ENCODE measurements at places on chromosomes 2 and 18. TPM values are rescaled to one million over a fixed set of nuclear protein-coding genes. Genes with fewer than 3 reads are reported as not detected.

- H3K4me3 ChIP-seq: peak overlapping the region; percentile 43
- H3K36me3 ChIP-seq: no peaks in the 10 kb centered on the region
- DNase-seq: no peak
- no peaks in the 10 kb centered on the region for H3K27me3 ChIP-seq
- H3K4me1 ChIP-seq: no peaks in the 10 kb centered on the region
These were observed 638 bp downstream of the ZNF521 start for GRCh38 chr18:25351280-25351775.

- no peak for DNase-seq
- no peaks in the 10 kb centered on the region for H3K4me1 ChIP-seq
- no peak overlapping the region for H3K27ac ChIP-seq
These were observed 65.9 kb downstream of the AP1S3 start for GRCh38 chr2:223771475-223771874.

GRCh38 chr2:9251154-9252001, 44.8 kb downstream of the ASAP2 start:
- H3K4me1 ChIP-seq: no peaks in the 10 kb centered on the region
- no peak overlapping the region for H3K27ac ChIP-seq
- H3K36me3 ChIP-seq: no peaks in the 10 kb centered on the region
- H3K27me3 ChIP-seq: no peaks in the 10 kb centered on the region
- no peak overlapping the region for H3K4me3 ChIP-seq
- DNase-seq: peak; percentile 34

DNA sequence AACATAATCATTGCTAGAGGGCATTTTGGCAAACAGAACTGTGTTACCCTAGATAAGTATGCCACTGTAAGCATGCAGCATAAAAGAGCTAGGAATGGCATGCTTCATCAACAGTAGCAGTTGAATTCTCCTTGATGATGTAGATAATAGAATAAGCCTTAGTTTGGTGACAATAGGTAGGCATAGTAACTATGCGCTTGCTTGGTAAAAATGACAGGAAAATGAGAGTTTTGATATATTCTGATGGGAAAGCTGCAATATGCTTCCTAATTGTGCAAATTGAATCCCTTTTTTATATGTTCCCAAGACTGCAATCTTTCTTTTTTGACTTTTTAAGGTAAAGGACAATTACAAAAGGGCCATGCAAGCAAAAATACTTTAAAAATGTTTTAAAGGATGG, 930.9 kb upstream of the FAM98A start:
- no peaks in the 10 kb centered on the region for H3K27me3 ChIP-seq
- no peak for DNase-seq
- H3K36me3 ChIP-seq: no peaks in the 10 kb centered on the region
- H3K4me3 ChIP-seq: no peak overlapping the region
- no peak overlapping the region for H3K27ac ChIP-seq

DNA sequence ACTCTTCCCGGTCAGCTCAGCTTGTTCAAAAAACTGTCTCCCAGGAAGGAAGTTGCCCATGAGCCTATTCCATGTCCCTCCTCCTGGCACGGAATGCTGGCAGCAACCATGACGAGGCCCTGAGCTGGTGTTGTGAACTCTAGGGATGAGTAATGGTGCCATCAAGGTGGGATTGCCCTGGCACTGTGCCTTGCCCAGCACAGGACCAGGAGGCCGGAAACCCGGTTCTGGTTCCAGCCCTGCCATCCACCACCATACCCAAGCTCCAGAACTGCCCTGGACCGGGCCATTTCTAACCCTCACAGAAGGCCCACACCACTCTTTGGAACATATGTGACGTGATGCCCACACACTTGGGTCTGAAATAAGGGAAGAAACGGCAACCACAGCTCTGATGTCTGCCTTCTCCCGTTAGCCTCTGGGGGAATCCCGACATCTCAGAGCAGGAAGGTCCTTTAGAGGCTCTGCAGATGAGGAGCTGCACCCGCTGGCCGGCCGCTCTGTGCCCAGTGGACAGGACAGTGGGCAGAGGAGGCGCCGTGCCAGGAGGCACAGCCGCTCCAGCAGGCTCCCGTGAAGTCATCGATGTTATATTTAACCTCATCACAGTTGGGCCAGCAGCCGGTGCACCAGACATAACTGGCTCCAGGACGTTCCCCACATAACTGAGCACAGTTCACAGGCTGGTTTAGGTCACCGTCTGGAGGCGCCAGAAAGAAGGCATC, 462.1 kb upstream of the ID2 start:
- no peaks in the 10 kb centered on the region for H3K27me3 ChIP-seq
- no peaks in the 10 kb centered on the region for H3K4me1 ChIP-seq
- no peak for DNase-seq
- H3K36me3 ChIP-seq: no peaks in the 10 kb centered on the region

- H3K4me3 ChIP-seq: no peak overlapping the region
- no peak overlapping the region for H3K27ac ChIP-seq
- H3K4me1 ChIP-seq: no peaks in the 10 kb centered on the region
- no peaks in the 10 kb centered on the region for H3K36me3 ChIP-seq
These were observed 795.8 kb upstream of the SALL3 start for GRCh38 chr18:78183815-78184214.

DNA sequence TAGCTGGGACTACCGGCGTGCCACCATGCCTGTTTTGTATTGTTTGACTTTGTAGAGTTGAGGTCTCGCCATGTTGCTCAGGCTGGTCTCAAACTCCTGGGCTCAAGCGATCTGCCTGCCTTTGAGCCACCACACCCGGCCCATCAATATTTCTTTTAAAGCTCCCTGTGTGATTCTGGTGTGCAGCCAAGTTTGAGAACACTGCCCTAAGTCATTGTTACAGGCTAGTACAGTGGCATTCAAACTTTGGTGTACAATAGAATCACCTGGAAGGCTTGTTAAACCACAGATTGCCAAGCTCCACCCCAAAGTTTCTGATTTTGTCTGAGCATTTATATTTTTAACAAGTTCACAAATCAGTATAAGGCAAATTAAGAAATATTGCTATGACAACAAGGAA, 99.9 kb downstream of the RBBP8 start:
- DNase-seq: peak; percentile 16
- no peaks in the 10 kb centered on the region for H3K4me1 ChIP-seq
- H3K36me3 ChIP-seq: no peaks in the 10 kb centered on the region
- no peaks in the 10 kb centered on the region for H3K27me3 ChIP-seq
- no peak overlapping the region for H3K27ac ChIP-seq

DNA sequence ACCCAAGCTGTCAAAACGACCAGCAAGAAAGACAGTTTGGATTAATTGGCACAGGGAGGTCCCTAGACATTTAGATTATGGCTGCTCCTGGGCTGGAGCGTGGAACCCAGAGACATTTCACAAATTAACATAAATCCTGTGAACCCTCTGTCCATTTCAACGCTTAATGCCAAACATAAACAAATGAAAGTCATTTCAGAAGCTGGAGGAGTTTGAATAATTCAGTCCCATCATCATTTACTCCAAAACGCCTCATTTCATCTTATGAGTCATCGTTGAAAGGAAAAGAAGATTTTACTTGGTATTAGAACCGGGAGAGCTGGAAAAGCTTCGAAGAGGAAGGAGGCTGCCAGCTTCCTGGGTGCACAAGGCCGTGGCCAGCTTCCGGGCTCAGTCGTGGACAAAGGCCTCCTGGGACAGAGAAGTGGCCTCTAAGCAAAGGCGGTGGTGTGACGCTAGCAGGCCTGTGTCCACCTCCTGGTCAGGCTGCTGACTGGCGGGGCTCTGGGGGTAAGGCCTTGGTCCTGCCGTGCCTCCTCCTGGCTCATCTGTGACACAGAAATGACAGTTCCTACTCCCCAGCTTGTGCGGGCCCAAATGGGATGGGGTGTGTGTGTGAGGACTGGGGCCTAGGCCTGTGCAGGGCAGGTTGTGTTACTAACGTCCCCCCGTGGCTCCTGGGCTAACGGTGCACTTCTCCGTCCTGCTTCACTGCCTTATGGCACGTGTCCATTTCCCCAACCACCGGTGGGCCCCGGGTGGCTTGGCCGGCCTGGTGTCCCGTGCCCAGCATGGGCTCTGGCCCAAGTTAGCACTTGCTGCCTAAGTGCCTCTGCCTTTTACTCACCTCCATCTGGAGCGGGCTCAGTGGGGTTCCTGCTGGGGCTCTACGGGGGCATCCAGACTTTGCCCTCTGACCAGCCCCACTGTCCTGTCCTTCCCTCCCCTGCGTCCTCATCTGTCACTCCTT, 71.6 kb downstream of the RRM2 start:
- no peaks in the 10 kb centered on the region for H3K27me3 ChIP-seq
- H3K4me1 ChIP-seq: no peaks in the 10 kb centered on the region
- no peak overlapping the region for H3K27ac ChIP-seq
- no peaks in the 10 kb centered on the region for H3K36me3 ChIP-seq
- H3K4me3 ChIP-seq: no peak overlapping the region
- DNase-seq: no peak

- DNase-seq: no peak
- no peaks in the 10 kb centered on the region for H3K36me3 ChIP-seq
- H3K4me3 ChIP-seq: no peak overlapping the region
- H3K27me3 ChIP-seq: no peaks in the 10 kb centered on the region
These were observed 61.8 kb upstream of the VPS54 start for GRCh38 chr2:64081046-64081445.

GRCh38 chr18:75346671-75347070, 80.8 kb downstream of the SMIM21 start:
- H3K4me1 ChIP-seq: no peaks in the 10 kb centered on the region
- H3K27ac ChIP-seq: no peak overlapping the region
- H3K36me3 ChIP-seq: no peaks in the 10 kb centered on the region
- no peaks in the 10 kb centered on the region for H3K27me3 ChIP-seq

DNA sequence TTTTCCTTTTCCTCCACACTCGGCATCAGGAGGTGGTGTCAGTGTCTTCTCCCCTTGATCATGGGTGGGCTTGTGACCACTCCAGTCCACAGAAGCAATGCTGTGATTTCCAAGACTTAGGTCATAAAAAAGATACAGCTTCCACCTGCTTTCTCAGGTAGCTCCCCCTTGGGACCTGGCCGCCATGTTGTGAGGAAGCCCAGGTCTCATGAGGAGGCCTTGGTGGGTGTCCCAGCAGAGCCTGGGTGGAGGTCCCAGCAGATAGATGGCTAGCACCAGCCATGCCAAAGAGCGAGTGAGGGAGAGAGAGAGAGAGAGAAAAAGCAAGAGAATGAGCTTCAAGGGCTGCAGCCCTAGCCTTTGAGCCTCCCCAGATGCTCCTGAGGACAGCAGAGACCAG, 16.0 kb downstream of the SLC66A2 start:
- DNase-seq: no peak
- H3K27me3 ChIP-seq: no peaks in the 10 kb centered on the region
- H3K4me3 ChIP-seq: no peak overlapping the region
- no peaks in the 10 kb centered on the region for H3K36me3 ChIP-seq

GRCh38 chr2:111251711-111252110, 131.0 kb downstream of the BCL2L11 start:
- no peaks in the 10 kb centered on the region for H3K36me3 ChIP-seq
- no peak for DNase-seq
- no peaks in the 10 kb centered on the region for H3K4me1 ChIP-seq
- H3K4me3 ChIP-seq: no peak overlapping the region

DNA sequence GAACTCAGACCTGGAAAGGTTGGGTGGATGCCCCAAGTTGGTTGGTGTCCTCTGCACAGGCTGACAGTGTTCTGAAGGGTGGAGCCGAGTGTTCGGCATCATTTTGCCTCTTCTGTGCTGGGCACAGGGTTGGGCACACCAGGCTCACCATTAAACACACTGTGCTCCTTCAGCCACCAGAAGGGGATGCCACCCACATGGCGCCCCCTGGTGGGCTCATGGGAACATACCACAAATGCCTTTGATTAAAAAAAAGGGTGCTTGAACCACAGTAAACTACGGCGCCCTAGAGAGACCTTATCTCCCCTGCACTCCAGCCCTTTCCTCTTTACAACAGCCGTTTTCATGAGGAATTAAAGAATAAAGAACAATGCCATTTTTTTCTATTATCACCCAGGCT, 89.4 kb downstream of the CELF4 start:
- no peaks in the 10 kb centered on the region for H3K4me1 ChIP-seq
- DNase-seq: no peak
- no peaks in the 10 kb centered on the region for H3K36me3 ChIP-seq
- H3K27ac ChIP-seq: no peak overlapping the region
- no peak overlapping the region for H3K4me3 ChIP-seq

The DOCK10 gene
- total RNA-seq: 6.2 TPM

The TUBA4A gene
- total RNA-seq: 43.5 TPM

The ACAA2 gene
- 37.0 TPM for total RNA-seq

Data from prostate gland (tissue), 2 donors.